ENCODE measurements at places on chromosomes 6 and 20. TPM values are rescaled to one million over a fixed set of nuclear protein-coding genes. Genes with fewer than 3 reads are reported as not detected.

The SMIM26 gene
- 88.3 TPM for polyA plus RNA-seq

The KCNQ5 gene
- polyA plus RNA-seq, result 4.0 TPM

The MDFI gene
- 121 TPM for polyA plus RNA-seq

GRCh38 chr20:24445510-24446170, 23.8 kb upstream of the SYNDIG1 start:
- no peak for DNase-seq

DNA sequence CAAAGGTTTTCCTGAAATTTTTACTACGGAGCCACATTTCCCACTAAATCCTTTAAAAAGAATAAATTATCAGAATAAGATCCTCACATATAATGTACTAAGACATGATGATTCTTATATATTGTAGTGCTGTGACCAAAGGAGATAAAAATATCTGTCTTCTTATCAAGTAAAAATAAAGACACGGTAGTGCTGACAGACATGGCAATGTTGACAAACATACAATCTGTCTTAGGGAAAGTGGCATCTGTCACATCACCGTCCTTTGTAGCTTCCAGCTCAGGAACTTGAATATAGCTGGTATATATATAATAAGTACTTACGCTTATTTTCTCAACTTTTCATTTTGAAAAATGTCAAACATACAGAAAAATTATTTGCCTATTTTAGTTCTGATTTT, 66.8 kb downstream of the NUDT3 start:
- DNase-seq, result no peak

The CGA gene
- not detected for polyA plus RNA-seq

GRCh38 chr6:129645106-129645829, 64.7 kb downstream of the ARHGAP18 start:
- no peak for DNase-seq

The DYNLT2 gene
- polyA plus RNA-seq, result 0.17 TPM

DNA sequence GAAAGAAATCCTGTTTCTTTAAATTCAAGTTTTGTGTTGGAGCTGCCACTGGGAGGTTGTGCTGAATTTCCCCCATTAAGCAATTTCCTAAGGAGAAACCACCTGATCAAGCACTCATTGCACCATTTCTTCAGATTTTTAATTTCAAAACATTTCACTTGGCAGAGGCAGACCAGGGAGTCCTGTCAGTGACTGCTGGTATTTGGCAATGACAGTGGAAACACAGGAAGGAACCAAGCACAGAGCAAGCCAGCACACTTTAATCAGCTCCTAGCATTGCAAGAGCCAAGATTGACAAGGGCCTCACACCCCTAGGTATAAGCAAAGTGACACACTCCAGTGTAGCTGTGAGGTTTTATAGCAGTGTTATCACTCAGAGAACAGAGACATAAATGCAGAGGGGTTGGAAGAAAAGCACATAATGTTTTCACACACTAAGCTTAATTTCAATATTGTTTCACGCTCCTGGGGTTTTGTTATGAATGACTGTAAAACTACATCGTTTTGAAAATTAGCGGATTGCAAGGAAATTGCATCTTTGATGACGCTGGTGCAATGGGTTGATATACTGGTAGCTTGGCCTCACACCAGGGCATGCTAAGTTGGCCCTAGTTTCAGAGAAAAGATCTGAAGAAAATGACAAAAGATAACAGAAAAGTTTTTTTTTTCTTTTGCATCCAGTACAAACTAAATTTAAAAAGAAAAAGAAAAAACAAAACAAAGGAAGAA, 768.4 kb downstream of the TFAP2A start:
- DNase-seq, result peak; percentile 54

GRCh38 chr6:135902756-135903331, 51.3 kb downstream of the PDE7B start:
- no peak for DNase-seq

- DNase-seq, result peak; percentile 68
Measured at GRCh38 chr6:153312634-153313033, 181.6 kb upstream of the RGS17 start.

The C2 gene
- polyA plus RNA-seq, result not detected

DNA sequence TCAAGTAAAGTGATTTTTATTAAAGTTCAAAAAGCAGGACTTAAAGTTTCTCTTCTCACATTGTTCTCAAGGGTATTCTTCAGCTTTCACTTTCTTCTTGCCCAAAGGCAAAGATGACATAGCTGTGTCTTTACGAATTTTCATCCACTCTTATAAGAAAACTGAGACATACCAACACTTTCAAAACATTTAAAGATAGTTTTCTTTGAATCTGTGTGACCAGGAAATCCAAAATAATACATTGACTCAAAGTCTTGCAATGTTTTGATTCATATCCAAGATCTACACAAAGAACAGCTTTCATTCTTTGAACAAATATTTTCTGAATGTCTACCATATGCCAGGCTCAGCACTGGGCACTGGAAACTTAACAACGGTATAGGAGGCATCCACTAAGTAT, 117.9 kb downstream of the SIM1 start:
- peak; percentile 48 for DNase-seq

The TSPO2 gene
- not detected for polyA plus RNA-seq

The CDSN gene
- 2.8 TPM for polyA plus RNA-seq

The TAAR8 gene
- not detected for polyA plus RNA-seq

DNA sequence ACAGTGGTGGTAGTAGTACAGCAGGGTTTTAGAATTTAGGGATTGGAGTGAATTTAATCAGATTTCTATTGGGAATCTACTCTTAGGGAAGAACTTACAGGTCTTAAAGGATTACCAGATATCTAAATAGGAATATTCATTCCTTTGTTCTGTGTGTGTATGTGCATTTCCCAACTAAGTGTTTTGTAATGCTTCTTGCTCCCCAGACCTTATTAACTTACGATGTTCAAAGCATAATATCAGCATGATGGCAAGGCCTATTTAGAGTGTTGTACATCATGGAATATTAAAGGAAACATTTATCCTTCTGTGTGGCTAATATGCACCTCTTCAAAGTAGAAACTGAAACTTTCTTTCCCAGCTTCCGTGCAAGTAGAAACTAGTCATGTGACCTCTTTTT, 133.9 kb downstream of the EPM2A start:
- no peak for DNase-seq

The RIMS4 gene
- polyA plus RNA-seq, result not detected

The CRYBG1 gene
- polyA plus RNA-seq, result 28.3 TPM

DNA sequence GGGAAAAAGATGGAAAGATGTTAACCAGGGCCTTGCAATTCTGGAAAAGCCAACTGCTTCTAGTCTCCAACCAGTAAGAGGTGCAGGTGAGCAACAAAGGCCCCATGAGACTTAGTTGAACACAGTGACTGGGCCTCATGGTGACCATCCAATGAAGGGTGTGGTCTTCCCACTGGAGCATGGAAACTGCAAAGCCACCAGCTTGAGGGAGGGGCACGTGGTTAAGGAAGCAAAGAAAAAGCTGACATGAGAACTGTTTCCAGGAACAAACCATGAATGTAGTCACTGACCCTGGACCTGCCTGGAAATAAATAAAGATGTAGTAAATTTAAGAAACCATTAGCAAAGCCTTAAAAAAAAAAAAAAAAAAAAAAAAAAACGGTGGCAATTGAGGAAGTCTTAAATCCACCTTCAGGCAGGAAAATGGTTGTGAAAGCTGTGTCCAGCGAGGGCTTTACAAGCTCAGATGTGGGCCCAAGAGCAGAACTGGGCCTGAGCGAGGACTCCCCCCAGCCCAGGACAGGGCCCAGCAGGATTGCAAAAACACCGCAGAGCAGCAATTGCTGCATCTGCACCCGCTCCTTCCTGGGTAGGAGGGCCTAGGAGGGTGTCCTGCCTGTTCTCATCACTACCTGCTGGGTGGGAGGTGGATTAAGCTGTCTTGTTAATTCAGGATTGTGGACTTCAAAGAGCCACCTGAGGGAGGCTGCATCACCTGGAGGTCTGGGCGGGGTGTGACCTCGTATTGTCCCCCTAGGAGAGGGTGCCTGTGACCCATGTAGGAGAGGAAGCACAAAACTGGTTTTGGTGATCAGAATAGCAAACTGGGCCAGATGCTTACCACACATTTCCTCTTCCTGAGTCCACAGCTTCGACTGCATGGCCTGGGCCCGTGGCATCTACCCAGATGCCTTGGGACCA, 10.3 kb downstream of the GFRA4 start:
- no peak for DNase-seq

DNA sequence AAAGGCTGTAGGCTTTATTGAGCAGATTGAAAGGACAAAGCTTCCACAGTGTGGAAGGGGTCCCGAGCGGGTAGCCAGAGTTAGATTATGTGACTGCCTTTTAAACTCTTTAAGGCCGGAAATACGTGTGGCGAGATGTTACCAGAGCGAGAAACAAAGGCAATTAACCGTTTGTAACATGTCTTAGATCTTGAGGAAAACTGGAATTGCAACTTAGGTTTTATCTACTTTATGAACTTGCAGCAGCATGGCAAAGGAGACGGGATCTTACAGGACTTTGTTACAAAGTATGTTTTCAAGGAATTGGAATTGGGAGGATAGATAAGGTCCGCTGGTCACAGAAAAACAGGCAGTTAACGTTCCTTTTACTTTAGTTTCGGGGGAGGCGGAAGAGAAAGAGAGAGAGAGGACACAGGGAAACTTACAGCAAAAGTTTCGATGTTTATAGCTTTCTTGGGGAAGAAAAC, 594.7 kb upstream of the ADGRB3 start:
- DNase-seq, result no peak

- DNase-seq, result no peak
Measured at GRCh38 chr6:141878686-141879085, 254.0 kb upstream of the GJE1 start.

GRCh38 chr6:157020881-157021343, 243.7 kb downstream of the ARID1B start:
- peak; percentile 54 for DNase-seq

The SCRT2 gene
- not detected for polyA plus RNA-seq

The CENPW gene
- polyA plus RNA-seq, result 18.9 TPM

The OTOR gene
- not detected for polyA plus RNA-seq

The CNKSR3 gene
- 0.94 TPM for polyA plus RNA-seq

GRCh38 chr6:129345890-129346289, 364.1 kb downstream of the ARHGAP18 start:
- peak; percentile 46 for DNase-seq

DNA sequence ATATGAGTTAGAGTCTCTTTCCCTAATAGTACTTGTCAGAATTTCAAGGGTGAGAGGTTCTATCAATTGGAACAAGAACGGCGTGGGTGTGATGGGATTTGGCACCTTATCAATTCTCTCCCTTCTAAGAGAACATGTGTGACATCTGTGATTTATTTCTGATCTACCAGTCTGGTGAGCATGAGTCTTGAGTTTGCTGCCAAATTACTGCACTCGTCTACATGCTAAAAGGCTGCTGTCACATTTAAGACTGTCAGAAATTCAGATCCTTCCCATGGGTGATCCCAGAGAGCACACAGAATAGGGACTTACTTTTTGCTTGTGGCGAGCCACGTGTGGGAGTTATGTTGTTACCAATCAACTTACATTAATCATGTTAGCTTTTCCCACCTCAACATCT, 370.2 kb upstream of the SASH1 start:
- DNase-seq, result no peak

The GTSF1L gene
- polyA plus RNA-seq, result not detected

The FOXQ1 gene
- polyA plus RNA-seq, result 3.4 TPM

GRCh38 chr20:52251827-52252226, 60.2 kb upstream of the ZFP64 start:
- DNase-seq, result no peak

The AFDN gene
- 29.4 TPM for polyA plus RNA-seq

DNA sequence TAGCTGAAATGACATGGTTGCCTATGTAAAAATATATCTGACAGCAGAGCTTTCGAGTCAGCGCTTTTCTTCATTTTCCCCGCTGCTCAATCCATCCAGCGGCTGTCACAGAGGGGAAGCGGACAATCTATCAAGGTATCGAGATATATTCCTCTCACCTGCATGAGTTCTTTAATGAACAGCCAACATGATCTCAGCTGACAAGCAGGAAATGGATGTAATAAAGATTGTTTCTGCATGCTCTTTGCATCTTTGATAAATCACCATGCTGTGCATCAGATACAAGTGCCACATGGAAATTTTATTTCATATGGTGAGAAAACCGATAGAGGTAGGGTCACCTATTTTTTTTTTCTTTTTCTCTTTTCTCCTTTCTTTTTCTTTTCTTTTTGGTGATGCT, 602.3 kb upstream of the MMS22L start:
- DNase-seq, result no peak

DNA sequence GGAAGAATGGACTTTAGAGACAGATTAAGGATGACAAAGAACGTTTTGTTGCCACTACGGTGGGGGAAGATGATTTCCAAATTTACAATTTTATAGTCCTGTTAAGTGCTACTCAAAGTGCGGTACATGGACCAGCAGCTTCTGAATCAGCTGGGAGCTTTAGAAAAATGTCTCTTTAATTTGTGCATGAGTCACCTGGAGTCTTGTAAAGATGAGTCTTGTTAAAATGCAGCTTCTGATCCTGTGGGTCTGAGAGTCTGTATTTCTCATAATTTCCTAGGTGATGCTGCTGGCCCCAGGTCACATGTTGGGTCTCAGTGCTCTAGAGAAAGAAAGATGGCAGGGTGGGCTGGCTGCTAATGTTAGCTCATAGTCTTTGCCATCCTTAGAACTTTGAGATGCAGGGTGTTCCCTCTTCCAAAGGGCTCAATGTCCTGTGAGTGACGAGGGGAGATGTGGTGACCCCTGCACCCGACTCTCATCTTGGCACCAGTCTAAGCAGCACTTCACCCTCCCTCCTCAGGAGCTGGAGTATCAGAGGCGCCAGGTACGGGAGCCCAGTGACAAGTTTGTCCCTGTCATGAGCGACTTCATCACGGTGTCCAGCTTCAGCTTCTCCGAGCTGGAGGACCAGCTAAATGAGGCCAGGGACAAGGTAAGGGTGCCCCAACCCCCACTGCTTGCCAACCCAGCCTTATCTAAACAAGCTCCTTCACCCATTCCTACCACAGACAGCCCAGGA, 34.5 kb downstream of the MOCS1 start:
- DNase-seq, result no peak

DNA sequence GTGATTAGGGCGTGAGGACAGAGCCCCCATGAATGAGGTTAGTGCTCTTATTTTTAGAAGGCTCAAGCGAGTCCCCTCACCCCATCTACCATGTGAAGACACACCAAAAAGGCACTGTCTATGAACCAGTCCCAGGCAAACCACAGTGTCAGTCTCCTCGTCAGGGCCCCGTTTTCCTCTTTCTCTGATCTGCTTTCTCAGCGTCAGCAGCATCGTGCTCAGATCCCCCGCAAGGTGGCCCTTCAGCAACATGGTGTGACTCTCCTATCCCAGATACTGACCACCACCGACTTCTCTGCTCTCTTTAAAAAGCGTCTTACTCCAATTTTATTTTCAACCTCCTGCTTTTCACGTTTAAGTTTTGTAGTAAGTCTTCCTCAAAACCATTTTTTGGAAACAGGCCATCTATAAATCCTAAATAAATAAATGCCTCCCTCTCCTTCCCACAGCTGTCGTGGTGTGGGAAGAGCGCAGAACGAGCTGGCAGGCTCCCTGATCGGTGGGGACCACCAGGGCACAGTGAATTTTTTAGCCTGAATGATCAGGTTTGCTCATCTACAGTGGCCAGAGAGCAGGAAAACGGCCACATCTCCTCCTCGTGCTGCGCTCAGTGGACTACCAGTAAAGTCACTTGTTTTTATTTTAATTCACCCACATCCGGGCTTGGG, 113.1 kb downstream of the BMP7 start:
- no peak for DNase-seq

The SLC17A2 gene
- not detected for polyA plus RNA-seq

- DNase-seq, result no peak
Measured at GRCh38 chr6:50959081-50959641, 140.5 kb downstream of the TFAP2B start.

All from mammary epithelial cell (primary cell).